ENCODE measurements at places on chromosomes 5 and 9.

DNA sequence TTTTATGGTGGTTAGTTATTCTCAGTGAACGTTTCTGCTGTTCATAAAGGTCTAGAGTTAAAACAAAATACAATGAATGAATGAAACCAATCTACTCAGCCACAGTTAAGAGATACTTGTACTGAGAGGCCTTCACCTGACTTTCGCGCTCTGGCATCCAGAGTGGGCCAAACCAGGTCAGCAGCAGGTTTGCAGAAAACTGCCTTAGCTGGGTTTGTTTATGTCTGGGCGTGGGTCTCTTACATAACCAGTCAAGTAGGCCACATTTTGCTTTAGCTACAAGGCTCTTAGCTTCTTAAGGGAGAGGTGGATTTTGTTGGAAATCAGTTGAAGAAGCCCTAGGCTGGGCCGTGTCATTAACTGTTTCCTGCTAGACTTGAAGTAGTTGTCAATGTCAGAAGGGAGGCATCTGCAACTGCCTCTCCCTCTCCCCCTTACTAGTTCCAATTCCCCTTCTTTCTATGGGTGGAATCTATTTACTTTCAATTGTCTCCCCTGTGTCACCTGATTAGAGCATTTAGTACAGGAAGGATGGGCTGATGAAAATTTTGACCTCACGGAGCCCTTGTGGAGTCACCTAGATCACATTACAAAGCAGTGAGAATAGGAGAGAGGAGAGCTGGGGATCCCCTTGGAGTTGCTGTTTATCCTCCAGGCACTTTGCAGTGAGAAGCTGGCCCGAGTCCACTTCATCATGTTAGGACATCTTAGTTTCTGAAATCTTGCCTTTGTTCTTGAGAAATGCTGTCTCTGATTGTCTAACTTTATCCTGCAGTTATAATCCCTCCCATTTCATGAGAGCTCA lies 200.5 kb downstream of the ARHGEF28 start:
- peak; percentile 53 for DNase-seq

- DNase-seq, result no peak
Observed at GRCh38 chr9:6644346-6645104, 1.0 kb downstream of the GLDC start.

- DNase-seq, result no peak
Observed at GRCh38 chr9:95171001-95171400, 146.5 kb downstream of the FANCC start.

- no peak for DNase-seq
Observed at GRCh38 chr9:132795511-132796303, 82.4 kb downstream of the AK8 start.

DNA sequence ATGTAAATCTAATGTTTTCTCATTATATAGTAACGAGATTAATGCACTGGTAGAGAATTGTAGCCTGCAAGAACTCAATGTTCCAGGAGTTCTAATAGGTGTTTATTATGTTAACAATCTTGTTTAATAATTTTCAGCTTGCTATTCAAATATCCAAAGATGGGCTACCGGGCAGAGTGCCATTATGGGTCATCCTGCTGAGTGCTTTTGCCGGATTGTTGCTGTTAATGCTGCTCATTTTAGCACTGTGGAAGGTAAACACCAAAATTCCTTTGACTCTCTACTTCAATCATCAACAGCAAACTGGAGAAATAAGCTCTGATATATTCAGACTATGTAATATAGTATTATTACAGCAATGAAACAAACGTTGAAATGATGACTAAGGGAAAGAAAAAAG lies 41.9 kb upstream of the ITGA2 start:
- DNase-seq, result no peak

GRCh38 chr5:66519626-66520025 lies 76.6 kb upstream of the MAST4 start:
- DNase-seq, result no peak

- no peak for DNase-seq
Observed at GRCh38 chr5:176773408-176774035, 36.8 kb upstream of the UNC5A start.

DNA sequence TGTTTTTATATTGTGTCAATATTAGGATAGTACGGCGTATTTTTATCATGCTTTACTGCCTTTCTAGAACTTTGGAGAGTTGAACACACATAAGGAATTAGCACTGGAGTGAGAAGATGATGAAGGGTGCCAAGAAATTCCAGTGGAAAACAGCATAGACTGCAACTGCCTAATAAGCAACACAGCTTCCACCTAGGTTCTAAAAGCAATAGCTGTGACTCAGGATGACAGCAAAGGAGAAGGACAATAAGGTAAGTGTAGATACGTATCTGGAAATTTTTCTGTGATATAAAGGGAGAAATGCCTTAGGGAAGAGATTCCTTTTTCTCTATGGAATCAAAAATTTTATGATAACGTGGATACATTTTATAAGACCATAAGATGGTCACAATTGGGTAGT lies 7.4 kb downstream of the PTPRD start:
- no peak for DNase-seq

DNA sequence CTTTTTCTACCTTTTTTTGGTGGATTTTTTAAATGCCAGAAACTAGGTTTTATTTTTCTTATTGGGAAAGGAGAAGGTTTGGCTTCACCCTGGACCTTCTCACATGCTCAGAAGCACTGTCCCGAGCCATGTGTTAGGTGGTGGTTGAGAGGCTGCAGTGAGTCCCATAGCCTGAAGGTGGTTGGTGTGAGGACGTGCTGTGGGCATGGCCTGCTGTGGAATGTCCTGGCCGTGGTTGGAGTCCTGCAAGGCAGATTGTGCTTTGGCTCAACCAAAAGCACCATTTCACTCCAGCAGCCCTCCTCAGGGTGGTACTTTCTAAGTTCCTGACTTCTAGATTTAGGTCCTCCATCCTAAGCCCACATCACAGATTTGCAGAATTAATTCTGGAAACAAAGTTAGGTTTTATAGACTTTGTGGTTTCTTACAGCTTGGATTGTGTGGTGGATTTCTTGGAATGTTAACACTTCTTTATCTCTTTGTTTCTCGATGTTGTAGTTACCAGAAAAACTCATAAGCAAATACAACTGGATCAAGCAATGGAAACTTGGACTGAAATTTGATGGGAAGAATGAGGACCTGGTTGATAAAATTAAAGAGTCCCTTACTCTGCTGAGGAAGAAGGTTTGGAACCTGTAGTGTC lies 22.6 kb downstream of the OTULIN start:
- DNase-seq, result no peak

GRCh38 chr5:96729156-96729555 lies 67.0 kb downstream of the CAST start:
- no peak for DNase-seq

- no peak for DNase-seq
Observed at GRCh38 chr5:119354537-119355243, 1.1 kb upstream of the TNFAIP8 start.

DNA sequence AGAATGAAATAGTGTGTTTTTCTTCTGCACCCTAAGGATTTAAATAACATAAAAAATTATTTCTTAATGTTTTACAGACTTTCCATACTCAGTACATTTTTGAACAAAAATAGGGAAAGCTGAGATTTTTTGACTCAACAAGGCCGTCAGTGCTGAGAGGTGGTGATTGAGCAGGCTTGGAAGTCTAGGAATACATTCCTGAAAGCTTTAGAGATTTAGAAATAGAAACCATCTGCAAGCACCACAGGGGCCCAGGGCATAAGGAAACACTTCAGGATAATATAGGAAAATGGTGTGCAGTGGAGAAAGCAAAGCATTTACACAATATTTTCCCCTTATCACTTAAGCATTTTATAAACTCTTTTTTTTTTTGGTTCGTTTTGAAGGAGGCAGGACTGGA lies 5.2 kb downstream of the BASP1 start:
- no peak for DNase-seq

DNA sequence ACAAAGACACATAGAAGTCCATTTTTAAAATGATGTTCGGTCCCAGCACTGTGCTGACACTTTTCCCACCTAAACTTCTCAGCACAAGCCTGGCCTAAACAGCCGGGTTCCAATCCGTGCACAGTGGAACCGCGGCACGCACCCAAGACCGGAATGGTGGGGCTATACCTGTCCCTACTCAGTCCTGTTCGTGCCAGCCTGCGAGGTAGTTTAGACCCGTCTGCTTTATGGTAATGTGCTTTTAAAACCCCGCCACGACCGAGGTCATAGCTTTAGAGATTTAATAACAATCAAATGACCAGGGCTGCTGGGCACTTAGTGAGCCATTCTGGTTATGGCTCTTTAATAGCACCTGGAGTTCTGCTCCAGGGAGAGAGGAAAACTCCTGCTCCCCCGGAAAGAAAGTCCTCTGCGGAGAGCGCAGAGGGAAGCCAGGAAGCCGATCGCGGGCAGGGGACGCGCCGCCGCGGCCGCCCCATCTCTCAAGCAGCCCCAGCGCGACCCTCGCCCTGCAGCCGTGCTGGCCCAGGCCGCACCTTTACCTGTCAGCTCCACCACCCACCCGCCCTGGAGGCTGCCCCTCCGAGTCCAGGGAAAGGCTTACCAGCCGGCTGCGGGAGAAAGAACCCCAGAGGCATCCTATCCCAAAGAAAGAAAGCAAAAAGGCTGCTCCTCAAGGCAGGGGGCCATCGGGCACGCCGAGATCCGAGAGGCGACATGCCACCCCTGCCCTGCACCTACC lies 511 bp downstream of the ARL15 start:
- no peak for DNase-seq

GRCh38 chr9:87395804-87396479 lies 101.7 kb upstream of the DAPK1 start:
- no peak for DNase-seq

- no peak for DNase-seq
Observed at GRCh38 chr5:80174790-80175189, 81.1 kb downstream of the SERINC5 start.

DNA sequence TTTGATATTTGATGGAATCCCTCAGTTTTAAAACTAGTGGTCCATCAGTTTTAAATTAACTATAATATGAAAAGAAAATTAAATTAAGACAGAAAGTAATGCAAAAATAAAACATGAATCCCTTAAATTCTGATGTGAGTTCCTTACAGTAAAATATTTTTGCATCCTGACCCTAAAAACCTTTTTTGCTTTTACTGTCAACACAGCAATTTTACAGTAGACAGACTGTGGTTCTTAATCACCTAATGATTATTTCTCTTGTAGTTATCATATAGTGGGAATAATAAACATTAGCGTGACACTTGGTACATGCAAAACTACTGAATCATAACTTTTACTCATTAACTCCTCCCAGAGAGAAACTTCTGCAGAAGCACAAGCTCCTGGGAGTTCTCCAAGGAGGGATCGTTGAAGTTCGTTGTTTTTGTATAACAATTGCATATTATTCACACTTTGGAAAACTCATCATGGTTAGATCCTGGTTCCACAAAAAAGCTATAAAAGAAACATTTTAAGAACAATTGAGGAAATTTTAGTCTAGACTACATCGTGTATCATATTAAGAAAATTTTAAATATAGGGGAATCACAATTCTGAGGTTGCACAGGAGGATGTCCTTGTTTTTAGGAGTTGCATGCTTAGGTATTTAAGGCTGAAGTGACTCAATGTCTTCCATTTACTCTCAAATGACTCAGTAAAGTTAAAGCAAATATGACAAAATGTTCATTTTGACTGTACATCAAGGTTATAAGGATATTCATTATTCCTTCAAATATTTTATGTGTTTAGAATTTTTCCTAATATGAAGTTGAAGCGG lies 88.2 kb upstream of the NIPAL4 start:
- DNase-seq, result no peak

GRCh38 chr9:34513567-34514214 lies 9.1 kb downstream of the ENHO start:
- no peak for DNase-seq

GRCh38 chr5:133357758-133358157 lies 254.6 kb downstream of the FSTL4 start:
- DNase-seq, result no peak

GRCh38 chr9:86287013-86287412 lies 4.7 kb upstream of the ISCA1 start:
- DNase-seq, result no peak

All from brain pericyte (primary cell).